ENCODE measurements at places on chromosomes 11 and 22. TPM values are rescaled to one million over a fixed set of nuclear protein-coding genes. Genes with fewer than 3 reads are reported as not detected.

The PRG2 gene
- total RNA-seq: not detected

The ANKK1 gene
- total RNA-seq: not detected

The OR2AT4 gene
- total RNA-seq: not detected

The RFPL3 gene
- total RNA-seq: not detected

The SNU13 gene
- total RNA-seq: 159 TPM

The SMC1B gene
- total RNA-seq: not detected

The OR2AG1 gene
- not detected for total RNA-seq

The SCGB1C1 gene
- total RNA-seq: not detected

DNA sequence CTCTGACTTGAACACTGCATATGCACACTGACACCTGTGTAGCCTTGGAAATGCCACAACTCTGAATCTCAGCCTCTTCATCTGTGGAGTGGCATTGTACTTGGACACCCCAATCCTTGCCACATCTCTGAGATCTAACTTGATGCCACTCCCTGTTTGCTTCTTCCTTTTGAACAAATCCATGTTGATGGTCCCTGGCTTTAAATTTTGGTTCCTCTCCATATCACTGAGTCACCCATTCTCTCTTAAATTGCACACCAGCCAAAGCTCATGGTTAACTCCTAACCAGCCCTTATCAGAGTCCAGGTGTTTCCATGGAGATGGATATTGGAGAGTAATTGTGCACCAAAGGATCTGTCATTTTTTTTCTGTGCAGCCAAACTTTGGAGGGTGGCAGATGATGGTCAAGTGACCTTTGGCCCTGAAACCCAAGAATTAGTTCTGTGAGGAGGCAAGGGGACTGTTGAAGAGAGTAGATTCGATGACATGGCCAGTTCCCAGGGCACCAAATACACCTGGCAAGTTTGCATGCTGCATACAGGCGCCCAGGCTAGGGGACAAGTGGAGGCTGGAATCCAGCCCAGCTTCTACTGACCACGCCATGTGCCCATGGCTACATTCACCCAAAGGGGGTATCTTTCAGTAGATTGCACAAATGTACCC, 25.1 kb upstream of the PAMR1 start:
- no peaks in the 10 kb centered on the region for H3K27me3 ChIP-seq
- H3K36me3 ChIP-seq: no peaks in the 10 kb centered on the region
- peak overlapping the region; percentile 44 for H3K27ac ChIP-seq
- H3K4me1 ChIP-seq: peaks cover 31% of the 10 kb centered on the region
- no peak overlapping the region for H3K4me3 ChIP-seq

DNA sequence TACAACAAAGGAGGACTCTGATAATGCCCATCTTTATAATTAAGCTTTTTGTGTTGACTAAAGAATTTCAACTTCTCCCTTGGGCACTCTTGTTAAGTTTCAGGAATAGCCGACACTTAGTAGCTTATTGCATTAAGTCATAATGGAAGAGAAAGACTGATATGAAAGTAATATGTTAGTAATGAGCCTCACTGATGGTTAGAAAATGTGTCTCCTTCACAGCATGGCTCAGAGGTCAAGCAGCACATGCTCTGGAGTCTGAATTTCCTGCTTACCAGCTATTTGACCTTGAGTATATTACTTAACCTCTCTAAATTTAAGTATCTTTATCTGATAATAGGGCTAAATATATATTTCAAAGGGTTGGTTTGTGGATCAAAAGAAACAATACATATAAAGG, 39.0 kb downstream of the PDGFD start:
- DNase-seq: no peak
- no peaks in the 10 kb centered on the region for H3K36me3 ChIP-seq
- H3K27me3 ChIP-seq: no peaks in the 10 kb centered on the region
- H3K4me1 ChIP-seq: no peaks in the 10 kb centered on the region
- H3K27ac ChIP-seq: no peak overlapping the region

DNA sequence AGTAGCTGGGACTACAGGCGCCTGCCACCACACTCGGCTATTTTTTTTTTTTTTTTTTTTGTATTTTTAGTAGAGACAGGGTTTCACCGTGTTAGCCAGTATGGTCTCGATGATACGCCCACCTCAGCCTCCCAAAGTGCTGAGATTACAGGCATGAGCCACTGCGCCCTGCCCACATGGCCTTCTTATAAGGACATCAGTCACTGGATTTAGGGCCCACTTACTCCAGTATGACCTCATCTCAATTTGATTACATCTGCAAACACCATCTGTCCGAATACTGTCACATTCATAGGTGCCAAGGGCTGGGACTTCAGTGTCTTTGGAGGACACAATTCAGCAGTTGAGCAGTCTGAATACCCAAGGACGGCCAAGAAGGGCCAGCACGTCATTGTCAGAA, 8.2 kb upstream of the PRR5 start:
- no peak overlapping the region for H3K27ac ChIP-seq
- no peak overlapping the region for H3K4me3 ChIP-seq
- no peaks in the 10 kb centered on the region for H3K4me1 ChIP-seq
- no peaks in the 10 kb centered on the region for H3K27me3 ChIP-seq
- DNase-seq: no peak

- H3K36me3 ChIP-seq: no peaks in the 10 kb centered on the region
- no peak overlapping the region for H3K27ac ChIP-seq
- DNase-seq: no peak
- H3K27me3 ChIP-seq: no peaks in the 10 kb centered on the region
These were observed 6.9 kb upstream of the NLRP6 start for GRCh38 chr11:271319-271715.

- H3K36me3 ChIP-seq: no peaks in the 10 kb centered on the region
- peaks cover 10% of the 10 kb centered on the region for H3K4me1 ChIP-seq
- H3K27ac ChIP-seq: no peak overlapping the region
- H3K4me3 ChIP-seq: no peak overlapping the region
These were observed 38.1 kb downstream of the DIXDC1 start for GRCh38 chr11:111975076-111975806.

DNA sequence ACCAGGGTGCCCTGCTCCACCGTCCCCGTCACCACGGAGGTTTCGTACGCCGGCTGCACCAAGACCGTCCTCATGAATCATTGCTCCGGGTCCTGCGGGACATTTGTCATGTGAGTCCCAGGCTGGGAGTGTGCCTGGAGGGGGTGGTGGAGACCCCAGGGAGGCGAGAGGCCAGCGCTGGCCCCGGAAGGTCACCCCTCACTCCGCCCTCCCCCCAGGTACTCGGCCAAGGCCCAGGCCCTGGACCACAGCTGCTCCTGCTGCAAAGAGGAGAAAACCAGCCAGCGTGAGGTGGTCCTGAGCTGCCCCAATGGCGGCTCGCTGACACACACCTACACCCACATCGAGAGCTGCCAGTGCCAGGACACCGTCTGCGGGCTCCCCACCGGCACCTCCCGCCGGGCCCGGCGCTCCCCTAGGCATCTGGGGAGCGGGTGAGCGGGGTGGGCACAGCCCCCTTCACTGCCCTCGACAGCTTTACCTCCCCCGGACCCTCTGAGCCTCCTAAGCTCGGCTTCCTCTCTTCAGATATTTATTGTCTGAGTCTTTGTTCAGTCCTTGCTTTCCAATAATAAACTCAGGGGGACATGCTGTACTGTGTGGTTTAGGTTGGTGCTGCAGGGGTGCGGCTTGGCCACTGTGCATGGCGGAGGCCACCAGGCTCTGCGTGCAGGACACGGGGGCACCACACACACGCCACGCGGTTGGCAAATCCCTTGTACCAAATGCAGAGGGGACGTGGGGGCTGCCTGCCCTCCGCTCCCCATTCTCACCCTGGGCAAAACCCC, 35.4 kb downstream of the MUC2 start:
- H3K27ac ChIP-seq: no peak overlapping the region
- no peaks in the 10 kb centered on the region for H3K36me3 ChIP-seq
- no peaks in the 10 kb centered on the region for H3K27me3 ChIP-seq
- DNase-seq: no peak
- H3K4me1 ChIP-seq: no peaks in the 10 kb centered on the region

DNA sequence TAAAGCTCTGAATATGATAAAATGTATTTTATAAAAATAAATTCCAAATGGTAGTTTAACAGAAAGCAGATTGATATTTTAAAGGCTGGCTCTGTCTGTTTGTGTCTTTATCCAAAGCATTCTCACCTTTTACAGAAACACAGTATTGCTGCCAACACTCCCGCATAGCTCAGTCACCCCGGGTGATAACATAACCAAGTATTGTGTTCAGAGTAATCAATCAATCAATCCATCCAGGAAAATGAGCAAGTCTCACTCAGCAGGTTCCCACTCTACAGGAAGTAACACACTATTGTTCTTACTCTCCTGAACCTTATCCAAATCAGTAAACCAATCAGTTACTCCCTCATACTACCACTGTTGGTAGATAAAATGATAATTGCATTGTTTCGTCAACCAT, 203.4 kb downstream of the LRRC4C start:
- H3K27me3 ChIP-seq: no peaks in the 10 kb centered on the region
- H3K27ac ChIP-seq: no peak overlapping the region
- no peak overlapping the region for H3K4me3 ChIP-seq

- no peak overlapping the region for H3K4me3 ChIP-seq
- no peak overlapping the region for H3K27ac ChIP-seq
- H3K36me3 ChIP-seq: no peaks in the 10 kb centered on the region
- DNase-seq: no peak
- H3K4me1 ChIP-seq: no peaks in the 10 kb centered on the region
These were observed 1223.9 kb downstream of the BRD1 start for GRCh38 chr22:48603621-48604320.

DNA sequence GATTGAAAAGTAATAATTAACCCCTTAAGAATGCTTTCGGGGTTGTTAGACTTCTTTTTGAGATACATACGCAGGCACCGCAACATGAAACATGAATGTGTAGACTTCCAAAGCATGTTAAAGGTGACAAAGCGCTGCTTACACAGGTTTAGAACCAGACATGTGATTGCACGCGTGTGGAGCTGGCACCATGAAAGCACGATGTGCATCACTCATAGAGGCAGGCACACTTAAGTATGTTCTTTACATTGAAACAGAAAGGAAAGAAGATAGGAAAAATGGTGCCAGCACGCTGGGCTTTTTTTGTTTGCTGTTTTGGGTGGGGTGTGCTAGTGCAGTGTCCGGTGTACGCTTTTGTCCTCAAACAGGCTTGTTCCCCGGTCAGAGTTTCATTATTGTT, 83.6 kb upstream of the PPARA start:
- peak overlapping the region; percentile 66 for H3K4me3 ChIP-seq
- H3K27me3 ChIP-seq: no peaks in the 10 kb centered on the region
- no peaks in the 10 kb centered on the region for H3K36me3 ChIP-seq

DNA sequence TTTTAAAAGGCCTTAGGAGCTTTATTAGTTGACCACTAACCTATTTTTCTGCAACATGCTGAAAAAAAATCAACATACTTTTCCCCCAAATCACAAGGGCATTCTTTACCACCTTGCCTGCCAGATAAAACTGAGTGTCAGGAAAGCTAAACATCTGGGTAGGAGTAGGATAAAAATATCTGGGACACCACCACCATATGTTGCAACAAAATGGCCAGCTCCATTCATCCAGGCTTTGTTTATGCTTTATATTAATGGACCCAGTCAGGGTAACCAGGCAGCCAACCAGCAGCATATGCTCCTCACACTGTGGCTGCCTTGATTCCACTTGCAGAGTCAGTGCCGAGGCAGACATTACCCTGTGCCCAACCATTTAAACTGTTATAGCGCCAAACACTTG, 1024.5 kb downstream of the LRRC4C start:
- H3K4me1 ChIP-seq: no peaks in the 10 kb centered on the region
- H3K27me3 ChIP-seq: no peaks in the 10 kb centered on the region
- H3K36me3 ChIP-seq: no peaks in the 10 kb centered on the region
- H3K4me3 ChIP-seq: no peak overlapping the region
- H3K27ac ChIP-seq: no peak overlapping the region

- H3K27me3 ChIP-seq: peaks cover 16% of the 10 kb centered on the region
- DNase-seq: no peak
- H3K4me1 ChIP-seq: no peaks in the 10 kb centered on the region
- no peak overlapping the region for H3K4me3 ChIP-seq
- H3K27ac ChIP-seq: no peak overlapping the region
These were observed 42.4 kb upstream of the API5 start for GRCh38 chr11:43269254-43269918.

- H3K27me3 ChIP-seq: no peaks in the 10 kb centered on the region
- no peak for DNase-seq
- no peaks in the 10 kb centered on the region for H3K36me3 ChIP-seq
These were observed 1056.3 kb upstream of the CNTN5 start for GRCh38 chr11:97964332-97965004.

- no peak overlapping the region for H3K27ac ChIP-seq
- H3K27me3 ChIP-seq: peaks cover 32% of the 10 kb centered on the region
- no peak for DNase-seq
- H3K36me3 ChIP-seq: no peaks in the 10 kb centered on the region
These were observed 2.2 kb downstream of the GLB1L2 start for GRCh38 chr11:134333946-134334345.

DNA sequence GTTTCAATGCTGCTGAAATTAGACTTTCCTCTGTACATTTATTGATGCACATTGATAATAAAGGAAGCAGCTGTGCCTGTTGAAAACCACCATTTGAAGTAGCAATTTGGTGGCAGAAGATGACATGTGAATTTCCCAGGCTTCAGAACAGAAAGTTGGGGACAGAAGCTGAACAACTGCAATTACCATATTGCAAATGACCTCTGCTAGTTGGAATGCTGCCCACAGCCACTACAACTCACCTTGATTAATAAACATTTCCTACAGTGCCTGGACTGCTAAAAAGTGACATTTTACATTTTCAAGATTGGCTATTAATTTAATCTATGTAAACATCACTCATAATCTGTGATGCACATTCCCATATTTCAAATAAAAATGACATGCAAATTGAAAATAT, 208.6 kb downstream of the LUZP2 start:
- H3K27ac ChIP-seq: no peak overlapping the region
- H3K27me3 ChIP-seq: no peaks in the 10 kb centered on the region
- no peak overlapping the region for H3K4me3 ChIP-seq
- H3K36me3 ChIP-seq: no peaks in the 10 kb centered on the region

DNA sequence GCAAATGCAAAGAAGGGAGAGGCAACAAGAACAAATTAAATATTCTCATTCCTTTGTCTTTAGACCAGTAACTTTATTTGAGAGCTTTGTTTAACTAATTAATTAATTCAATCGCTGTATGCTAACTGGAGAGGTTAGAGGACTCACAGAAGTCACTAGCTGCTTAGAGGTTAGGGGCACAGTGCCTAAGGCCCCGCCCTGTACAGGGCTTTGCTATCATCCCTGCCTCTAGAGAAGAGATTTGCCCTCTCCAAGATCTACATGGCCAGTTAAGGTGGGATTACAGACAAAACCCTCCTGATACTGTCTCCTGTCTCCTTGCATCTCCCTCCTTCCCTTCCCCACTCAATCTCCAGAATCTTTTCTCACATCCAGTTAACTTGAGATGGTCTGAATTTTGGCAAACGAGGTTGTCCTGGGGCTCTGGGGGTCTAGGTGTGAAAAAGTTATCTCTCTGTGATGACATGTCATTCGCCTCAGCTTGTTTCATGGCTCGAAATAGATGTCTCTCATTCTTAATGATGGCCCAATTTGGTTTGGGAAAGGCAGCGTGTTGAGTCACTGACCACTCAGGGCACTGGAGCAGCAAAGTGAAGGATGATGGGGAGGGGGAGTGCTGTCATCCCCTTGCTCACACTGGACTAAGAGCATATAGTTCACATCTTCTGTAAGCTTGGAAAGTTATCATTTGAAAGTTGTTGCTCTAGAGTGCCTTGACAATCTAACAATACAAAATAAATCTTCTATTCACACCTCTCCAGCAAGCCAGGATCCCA, 190.9 kb downstream of the KIRREL3 start:
- H3K36me3 ChIP-seq: no peaks in the 10 kb centered on the region
- no peaks in the 10 kb centered on the region for H3K4me1 ChIP-seq
- no peak overlapping the region for H3K4me3 ChIP-seq
- DNase-seq: no peak
- peaks cover 40% of the 10 kb centered on the region for H3K27me3 ChIP-seq

- no peaks in the 10 kb centered on the region for H3K27me3 ChIP-seq
- H3K4me1 ChIP-seq: peaks cover 5% of the 10 kb centered on the region
- H3K27ac ChIP-seq: no peak overlapping the region
- H3K4me3 ChIP-seq: no peak overlapping the region
These were observed 166.6 kb downstream of the COMMD9 start for GRCh38 chr11:36122671-36123070.
